NCI-H460 (cell line): ENCODE measurements at places on chromosomes 7 and 10. TPM values are rescaled to one million over a fixed set of nuclear protein-coding genes. Genes with fewer than 3 reads are reported as not detected.

Gene SFRP4
- 0.09 and 0.27 TPM in 2 replicates for total RNA-seq

Gene EBF3
- not detected in 2 replicates for total RNA-seq

Gene PPP1R17
- not detected in 2 replicates for total RNA-seq

DNA sequence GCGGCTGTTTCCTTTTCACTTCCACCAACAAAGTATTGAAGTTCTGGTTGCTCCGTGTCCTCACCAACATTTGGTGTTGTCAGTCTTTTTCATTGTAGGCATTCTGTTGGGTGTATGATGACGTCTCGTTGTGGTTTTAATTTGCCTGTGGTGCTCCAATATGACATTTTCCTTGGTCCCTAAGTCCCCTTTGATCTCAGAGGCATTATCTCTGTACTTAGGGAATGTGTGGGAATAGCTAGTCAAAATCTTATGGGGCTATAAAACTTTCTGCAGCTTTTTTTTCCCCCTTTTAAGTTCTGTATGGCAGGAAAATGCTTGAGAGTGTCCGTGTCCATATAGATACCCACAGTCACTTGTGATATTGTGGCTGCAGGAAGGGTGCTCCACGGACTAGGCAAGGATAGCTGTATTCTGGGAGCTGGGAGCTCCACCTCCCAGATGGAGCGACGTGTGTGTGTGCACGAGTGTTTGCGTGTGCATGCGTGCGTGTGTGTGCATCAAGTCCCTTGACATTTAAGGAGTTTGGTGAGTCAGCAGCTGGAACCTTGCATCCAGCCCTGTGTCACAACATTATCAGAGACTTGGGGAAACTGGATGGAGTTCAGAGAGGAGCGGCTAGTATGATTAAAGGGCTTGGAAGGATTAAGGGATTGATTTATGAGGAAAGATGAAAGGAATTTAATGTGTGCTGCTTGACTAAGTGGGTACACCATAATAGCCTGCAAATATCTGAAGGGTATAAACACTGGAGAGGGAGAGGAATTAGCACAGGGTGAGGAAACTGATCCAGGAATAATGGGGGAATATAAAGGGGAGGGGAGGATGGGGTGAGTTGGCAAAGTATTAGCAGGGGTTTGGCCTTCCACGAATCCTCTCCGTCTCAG lies 66.8 kb downstream of the LRMDA start:
- no peak for DNase-seq

GRCh38 chr10:120711860-120712259 lies 139.3 kb upstream of the WDR11 start:
- no peak for DNase-seq

- DNase-seq: no peak
Observed at GRCh38 chr10:32409741-32410140, 36.2 kb upstream of the CCDC7 start.

DNA sequence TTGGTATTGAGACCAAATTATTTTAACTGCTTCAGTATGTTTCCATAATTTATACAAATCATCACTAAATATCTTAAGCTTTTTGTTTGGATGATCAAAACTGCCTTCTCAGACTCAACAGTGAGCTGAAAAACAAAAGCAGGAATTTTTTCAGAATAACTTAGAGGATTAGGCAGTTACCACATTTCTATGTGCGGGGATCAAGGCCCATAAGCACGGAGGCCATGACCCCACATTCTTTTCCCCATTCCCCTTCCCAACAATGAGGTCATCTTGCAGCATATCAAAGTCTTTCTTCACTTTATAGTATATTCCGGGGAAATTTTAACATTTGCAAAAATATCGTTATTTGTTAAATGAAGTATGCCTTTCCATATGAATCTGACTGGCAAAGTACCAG lies 125.8 kb downstream of the ELMO1 start:
- DNase-seq: no peak

DNA sequence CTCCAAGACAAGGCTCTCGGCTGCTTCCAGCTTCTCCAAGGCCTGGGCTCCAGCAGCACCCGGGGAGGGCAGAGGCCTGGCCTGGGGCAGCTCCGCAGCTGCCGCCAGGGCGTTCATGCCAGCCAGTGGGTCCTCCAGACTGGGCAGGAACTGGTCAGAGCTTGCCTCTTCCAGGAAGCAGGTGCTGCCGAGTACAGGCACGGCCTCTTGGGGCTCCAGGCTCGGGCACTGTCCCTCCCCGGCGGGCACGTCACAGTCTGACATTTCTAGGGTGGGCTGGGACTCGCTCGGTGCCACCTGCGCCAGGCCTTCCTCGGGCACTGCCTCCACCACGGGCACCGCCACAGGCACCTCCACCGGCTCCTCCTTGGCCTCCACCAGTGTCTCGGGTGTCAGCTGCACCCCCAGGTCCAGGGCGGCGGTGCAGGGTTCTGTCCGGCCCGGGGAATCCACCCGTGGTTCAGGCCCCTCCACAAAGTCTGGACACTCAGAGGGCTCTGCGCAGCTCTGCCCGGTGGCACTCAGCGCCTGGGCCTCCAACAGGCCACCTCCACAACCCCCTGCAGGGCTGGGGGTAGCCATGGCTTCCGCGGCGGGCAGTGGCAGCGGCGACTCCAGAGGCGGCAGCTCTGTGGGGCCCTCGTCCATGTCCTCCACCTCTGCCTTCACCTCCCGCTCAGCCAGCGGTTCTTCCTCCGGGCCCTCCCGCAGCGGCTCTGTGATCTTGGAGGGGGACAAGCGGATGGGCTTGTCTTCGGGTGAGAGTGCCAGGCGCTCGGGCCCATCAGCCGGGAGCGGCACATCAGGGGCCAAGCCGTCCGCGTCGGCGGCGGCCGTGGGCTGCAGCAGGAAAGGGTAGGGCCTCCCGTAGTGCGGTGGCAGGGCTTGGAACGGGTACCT lies 52.9 kb downstream of the TNRC18 start:
- DNase-seq: no peak

DNA sequence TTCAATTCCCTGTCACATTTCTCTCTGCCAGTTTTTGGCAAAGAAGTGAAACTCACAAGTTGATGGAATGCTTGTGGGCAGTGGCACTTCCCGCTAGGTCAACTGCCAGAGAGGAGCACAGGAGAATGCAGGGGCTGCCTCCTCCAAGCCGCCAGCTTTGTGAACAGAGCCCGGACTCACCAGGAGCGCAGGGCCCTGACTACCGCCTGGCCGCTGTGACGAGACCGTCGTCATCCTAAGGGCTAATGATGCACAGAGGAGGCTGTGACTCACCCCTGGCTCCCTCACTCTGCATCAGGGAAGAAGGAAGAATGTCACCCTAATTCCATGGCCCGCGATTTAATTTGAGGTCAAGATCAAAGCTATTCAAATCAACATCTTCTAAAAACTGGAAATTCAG lies 123.9 kb downstream of the TAX1BP1 start:
- no peak for DNase-seq

GRCh38 chr10:14803827-14804226 lies 29.1 kb upstream of the FAM107B start:
- DNase-seq: no peak

DNA sequence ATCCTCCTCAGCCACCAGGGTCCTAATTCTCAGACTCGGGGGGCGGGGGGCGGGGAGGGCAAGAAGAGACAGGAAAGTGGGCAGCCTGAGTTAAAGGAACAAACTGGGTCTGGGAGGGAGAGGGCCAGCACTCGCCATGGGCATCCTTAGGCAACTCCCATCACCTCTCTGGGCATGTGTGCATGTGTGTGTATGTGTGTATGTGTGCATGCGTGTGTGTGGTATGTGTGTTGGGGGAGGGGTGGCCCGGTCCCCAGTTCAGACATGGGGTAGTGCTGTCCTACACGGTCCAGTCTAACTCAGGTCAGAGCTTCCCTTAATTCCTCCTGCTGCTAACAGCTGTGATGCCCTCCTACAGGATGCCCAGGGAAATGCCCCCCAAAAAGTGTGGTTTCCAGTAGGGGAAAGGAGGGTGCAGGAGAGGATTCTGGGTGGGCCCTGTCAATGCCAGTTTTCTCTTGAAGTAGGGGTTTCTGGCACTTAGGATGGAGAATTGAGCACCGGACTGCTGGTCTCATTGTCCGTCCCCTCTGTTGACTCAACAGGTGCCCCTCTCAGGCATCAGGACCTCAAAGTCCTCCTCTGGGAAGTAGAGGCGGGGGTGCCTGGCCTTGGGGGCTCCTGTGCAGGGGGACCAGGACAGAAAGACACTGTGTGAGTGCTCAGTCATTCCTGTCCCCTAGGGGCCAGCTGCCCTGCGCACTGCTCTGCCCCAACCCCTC lies 15.1 kb upstream of the ZMIZ1 start:
- DNase-seq: no peak

DNA sequence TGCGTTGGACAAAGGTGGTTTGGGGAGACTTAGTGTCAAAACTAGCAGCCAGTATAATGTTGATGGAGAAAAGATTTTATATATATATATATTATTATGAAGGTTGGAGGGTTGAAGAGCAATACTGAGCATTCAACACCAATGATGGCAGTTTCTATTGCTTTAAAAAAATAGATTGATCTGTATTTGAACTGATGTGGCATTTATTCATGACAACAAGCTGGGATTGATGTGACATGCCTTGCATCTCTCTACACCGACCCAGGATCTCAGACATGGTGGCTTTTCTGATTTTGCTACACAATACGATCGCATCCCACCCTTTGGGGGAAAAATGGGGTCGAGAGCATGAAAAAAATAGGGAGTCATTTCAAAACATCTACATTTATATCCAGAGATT lies 175.4 kb downstream of the POU6F2 start:
- DNase-seq: no peak

GRCh38 chr10:97140049-97140846 lies 45.5 kb downstream of the SLIT1 start:
- no peak for DNase-seq

DNA sequence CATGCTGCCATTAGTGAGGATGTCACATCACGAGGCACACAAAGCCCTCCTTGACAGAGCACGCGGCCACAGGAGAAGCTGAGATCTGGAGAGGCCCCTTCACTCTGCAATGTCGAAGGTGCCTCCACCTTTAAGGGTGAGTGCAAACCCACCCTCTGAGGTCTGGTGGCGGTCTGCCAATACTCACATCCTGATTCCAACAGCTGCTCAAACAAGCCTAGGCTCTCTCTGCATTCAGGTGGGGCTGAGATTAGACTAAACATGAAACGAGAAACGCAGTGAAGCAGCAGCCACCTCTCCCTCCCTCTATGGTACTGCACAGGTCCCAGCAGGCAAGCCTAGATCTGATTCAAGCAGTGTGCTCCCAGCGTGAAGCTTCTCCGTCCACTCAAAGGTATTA lies 151.8 kb downstream of the TCERG1L start:
- DNase-seq: no peak

DNA sequence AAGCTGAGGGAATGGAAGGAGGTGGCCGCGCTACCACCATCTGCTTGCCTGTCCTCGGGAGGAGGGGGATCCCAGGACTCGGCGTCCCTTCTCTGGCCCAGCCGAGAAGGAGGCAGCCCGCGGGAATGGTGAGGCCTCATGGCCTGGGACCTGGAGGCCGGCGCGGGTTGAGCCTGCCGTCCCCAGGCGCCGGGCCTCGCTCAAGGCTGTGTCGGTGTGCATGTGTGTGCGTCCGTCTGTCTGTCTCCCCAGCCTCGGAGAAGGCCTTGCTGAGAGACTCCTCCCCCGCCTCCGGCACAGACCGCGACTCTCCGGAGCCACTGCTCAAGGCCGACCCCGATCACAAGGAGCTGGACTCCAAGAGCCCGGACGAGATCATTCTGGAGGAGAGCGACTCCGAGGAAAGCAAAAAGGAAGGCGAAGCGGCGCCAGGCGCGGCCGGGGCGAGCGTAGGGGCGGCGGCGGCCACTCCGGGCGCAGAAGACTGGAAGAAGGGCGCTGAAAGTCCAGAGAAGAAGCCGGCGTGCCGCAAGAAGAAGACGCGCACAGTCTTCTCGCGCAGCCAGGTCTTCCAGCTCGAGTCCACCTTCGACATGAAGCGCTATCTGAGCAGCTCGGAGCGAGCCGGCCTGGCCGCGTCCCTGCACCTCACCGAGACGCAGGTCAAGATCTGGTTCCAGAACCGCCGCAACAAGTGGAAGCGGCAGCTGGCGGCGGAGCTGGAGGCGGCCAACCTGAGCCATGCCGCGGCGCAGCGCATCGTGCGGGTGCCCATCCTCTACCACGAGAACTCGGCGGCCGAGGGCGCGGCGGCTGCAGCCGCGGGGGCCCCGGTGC lies 1.3 kb downstream of the HMX3 start:
- DNase-seq: no peak

GRCh38 chr7:250523-250922 lies 39.4 kb upstream of the FOXL3 start:
- DNase-seq: no peak

DNA sequence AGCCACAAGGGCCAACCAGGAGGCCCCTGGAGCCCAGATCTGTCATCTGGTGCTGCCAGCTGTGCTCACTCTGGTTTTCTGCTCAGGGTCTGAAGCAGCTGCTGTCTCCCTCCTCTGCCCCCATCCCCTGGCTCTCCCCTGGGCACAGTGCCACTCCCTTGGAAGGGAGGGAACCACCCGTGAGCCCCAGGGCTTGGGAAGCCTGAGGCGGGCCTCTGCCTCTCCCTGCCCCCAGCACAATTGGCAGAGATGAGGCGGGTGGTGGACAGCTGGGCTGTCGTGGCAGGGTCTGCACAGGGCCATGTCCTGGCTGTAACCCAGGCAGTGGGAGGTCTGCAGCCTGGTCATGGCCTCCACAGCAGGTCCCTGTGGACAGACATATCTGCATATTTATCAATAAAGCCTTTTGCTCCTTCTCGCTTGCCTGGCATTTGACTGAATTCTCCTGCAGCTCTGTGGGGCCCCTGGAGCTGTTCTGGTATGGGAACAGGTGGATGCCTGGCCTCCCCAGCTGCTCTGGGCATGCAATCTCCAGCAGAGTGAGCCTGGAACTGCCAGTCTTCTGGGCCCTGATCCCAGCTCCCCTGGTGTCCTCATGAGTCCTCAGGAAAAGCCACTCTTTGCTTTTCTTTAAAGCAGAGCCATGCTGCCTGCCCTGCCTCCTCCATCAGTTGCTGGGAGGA lies 1.6 kb upstream of the ANKRD2 start:
- DNase-seq: no peak

DNA sequence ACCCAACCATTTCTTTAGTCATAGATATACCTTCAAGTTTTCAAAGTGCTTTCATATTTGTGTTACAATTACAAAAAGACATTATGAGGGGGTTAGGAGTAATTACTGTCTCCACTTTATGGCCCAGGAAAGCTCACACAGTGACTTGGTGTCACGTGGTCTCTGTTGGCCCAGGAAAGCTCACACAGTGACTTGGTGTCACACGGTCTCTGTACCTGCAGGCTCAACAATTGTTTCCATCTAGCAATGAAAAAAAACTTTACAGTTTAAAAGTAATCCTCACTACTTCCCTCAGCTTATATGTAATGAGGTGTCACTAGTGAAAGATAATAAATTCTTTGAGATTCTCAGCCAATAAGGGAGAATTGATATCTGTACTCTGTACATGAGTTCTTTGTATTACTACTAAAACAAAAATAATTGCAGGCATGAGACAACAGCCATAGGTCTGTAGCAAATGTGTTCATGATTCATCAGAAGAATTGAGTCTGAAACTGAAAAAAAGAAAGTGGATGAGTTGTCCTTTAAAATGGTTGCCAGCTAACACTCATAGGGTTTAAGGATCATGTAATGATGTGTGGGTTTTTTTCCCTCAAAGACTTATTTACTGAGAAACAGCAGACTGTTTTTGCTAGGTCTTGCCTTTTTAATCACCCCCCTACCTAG lies 10.9 kb downstream of the OGDH start:
- DNase-seq: no peak

GRCh38 chr10:97204826-97205679 lies 19.3 kb upstream of the SLIT1 start:
- DNase-seq: no peak
